ENCODE measurements at places on chromosomes 2 and 18. TPM values are rescaled to one million over a fixed set of nuclear protein-coding genes. Genes with fewer than 3 reads are reported as not detected.

DNA sequence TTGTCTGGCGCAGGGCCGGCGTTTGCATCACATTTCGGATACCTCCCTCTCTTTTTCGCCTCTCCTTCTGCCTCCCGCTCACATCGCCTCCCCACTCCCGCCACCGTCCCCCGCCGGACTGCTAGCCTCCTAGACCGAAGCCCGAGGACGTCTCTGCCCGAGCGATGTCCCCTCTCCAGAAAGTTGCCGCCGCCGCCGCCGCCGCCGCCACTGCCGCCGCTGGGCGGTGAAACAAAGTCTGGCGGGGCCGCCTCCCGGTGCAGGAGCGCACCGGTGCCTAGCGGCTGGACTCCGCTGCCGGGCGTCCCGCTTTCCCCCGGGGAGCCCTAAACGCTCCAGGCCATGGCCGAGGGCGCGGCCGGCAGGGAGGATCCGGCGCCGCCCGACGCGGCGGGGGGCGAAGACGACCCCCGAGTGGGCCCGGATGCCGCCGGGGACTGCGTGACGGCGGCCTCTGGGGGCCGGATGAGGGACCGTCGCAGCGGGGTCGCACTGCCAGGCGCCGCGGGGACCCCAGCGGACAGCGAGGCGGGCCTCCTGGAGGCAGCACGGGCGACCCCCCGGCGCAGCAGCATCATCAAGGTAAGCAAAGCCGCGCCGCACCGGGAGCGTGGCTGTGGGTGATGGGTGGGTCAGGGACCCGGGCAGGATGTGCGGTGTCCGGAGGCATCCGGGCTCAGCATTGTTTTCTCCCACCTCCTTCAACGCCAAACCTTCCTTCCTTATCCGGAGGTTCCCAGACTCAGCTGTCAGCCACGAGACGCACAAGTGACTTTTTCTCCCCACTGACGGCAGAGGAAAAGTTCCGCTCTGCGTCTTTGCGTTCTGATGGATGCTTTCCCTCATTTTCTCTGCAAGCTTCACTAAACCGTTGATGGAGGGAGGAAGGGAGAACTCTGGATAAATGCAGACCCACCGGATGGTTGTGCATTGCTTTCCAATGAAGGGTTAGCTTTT, 643 bp downstream of the PLCL1 start:
- peak; percentile 39 for DNase-seq

DNA sequence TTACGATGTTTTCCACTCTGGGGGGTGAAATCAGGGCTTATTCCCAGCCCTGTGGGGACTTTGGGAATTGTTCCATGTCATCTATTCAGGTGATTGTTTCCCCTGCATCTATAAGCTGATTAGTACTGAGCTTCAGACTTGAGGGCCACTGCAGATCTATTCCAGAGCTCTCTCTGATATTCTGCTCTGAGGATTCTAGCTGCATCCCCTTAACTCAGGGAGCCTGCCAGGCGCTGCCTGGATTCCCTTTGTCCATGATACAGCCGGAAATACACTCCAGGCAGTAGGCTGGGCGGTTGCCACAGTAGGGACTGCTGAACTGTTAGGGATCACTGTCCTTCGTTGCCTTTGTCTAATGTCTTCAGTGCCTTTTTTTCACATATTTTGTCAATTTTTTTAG, 31.3 kb downstream of the PTRHD1 start:
- DNase-seq, result no peak

Gene NRP2
- 11.2 TPM for total RNA-seq

DNA sequence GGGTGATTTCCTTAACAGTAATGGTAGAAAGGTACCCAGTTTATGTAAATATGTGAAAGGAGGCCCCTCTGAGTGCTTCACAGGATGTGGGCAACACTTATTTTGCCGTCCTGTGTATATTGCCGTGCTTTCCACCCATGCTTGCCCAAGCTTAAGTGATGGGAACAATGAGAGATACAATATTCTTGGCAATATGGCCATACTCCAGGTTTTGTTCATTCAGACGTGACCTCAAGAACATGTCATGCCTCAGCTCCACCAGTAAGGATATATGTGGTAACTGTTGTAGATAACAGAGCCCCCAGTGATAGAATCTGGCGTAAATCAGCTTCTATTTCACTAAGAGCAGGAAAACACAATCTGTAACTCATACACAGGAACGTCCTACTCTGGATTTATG, 318.7 kb downstream of the PTPRM start:
- no peak for DNase-seq

- DNase-seq, result no peak
These were observed 61.5 kb upstream of the ADAM23 start for GRCh38 chr2:206381881-206382280.

DNA sequence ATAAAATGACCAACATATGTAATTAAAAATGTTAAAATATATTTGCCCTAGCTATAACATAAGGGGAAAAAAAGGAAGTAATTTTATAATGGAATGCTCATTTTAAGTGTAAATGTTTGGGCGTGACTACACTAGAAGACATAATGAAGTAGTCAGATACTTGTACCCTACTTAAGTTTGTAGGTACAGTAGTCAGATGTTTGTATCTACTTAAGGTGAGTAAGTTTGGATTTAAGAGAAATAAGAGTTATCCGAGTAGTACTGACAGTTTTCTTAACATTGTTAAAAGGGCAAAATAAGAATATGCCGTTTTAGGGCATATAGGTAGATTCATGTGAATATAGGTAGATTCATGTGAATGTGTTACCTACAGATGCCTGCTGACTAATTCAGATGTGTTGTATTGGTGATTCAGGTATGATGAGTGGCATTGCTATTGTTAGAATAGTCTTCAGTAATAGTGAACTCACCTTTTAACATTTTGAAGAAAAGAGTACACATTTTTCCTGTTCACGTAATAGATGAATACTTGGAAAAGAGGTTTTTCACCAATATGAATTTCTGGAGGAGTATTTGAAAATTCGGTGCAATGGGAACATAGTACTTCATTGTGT, 14.9 kb downstream of the VAPA start:
- no peak for DNase-seq

GRCh38 chr2:103739186-103739585, 977.4 kb downstream of the TMEM182 start:
- DNase-seq, result no peak

Gene LGALSL
- 11.0 TPM for total RNA-seq

DNA sequence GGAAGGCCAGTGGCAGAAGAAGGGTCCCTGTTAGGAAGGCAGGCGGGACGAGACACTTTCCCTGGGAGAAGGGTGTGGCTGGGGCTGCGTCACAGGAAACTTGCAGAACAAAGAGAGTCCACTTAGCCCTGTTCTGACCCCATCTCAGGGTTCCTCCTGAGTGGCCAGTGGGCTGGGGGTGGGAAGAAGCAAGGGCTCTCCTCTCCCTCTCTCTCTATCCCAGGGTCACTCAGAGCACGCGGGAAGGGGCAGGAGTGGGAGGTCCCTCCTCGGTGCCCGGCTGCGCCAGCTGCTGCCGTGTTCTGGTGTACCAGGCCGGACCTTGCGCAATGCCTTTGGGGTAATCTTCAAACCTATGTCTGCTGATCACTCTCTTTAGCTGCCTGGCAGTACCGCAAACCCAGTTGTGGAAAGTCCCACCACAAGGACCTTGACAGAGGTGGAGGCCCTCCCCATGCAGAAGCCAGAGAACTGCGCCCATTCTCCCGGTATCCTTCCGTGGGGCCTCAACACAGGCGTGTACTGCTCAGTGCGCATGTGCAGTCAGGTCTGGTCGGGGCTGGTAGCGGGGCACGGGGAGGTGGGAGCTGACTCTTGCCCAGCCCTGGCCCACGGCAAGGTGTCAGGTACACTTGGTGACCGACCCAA, 47.8 kb upstream of the ST3GAL5 start:
- no peak for DNase-seq

DNA sequence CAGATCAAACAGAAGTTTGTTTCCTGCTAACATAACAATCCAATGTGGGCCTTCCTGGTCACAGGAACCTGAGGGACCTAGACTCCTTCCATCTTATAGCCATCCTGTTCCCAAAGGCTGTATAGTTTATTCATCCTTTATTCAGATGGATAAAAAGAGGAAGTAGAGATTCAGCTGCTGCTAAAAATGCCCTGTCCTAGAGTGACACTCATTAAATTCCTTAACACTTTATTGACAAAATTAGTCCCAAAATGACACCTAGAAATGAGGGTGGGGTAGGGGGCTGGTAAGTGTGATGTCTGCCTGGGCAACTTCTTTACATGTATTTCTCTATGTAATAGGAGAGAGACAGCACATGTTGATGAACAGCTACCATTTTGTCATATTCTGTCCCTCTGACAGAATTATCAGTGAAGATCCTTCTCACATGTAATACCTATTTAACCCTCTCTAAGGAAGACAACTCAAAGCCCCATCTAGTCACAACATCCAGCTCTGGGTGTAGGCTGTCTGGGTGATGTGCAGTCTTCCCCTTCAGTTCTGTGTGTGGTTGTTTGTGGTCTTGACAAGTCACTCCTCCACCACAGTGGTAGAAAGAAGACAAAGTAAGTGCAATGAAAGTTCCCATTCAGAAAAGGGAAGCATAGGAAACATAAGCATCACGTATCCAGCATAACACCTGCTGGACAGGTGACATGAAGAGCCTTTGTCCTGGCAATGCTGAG, 253.9 kb upstream of the CNTNAP5 start:
- DNase-seq, result no peak

Gene STPG4
- total RNA-seq, result not detected

DNA sequence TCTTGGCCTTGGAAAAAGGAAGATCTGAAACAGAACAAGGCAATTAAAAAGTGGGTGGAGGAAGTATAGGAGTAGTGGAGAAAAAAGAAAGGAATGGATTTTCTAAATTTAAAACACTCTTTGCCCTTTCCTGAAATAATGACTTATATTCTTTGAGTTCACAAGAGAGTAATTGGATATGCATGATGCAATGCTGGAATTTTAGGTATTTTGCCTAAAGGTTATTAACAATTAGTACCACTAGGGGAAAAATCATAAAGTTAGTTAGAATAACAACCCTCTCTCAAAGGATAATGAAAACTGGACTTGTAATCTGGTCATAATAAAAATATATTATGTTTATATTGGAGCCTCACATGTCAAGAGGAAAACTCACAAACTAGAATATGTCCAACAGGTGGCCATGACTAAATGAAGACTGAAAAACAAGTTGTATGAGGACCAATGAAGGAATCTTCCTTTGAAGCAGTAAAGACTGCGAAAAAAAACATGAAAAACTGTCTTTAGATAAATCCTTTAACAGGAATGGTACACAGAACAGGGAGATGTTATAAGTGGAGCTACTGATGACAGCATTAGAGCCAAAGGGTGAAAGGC, 281.8 kb downstream of the NCKAP5 start:
- DNase-seq, result no peak

- peak; percentile 96 for DNase-seq
These were observed 419.7 kb upstream of the TNP1 start for GRCh38 chr2:217279556-217279955.

DNA sequence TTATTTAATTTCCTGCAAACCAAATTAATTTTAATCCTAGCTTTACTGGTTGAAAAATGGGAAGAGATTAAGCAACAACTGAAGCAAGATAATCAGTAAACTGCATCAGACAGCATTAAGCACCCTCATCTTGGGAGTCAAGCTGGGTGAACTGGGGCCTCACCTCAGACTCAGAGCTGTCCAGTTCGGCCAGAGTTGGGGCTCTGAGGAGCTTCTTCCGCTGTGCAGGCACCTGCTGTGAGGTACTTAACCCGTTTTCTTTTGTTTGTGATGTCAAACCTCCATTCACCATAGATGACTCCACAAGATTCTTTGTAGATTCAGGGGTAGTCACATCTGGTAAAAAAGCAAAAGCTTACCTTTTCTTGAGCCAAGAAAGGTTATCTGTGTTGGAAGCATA, 71.8 kb downstream of the PRELID3A start:
- DNase-seq, result no peak

DNA sequence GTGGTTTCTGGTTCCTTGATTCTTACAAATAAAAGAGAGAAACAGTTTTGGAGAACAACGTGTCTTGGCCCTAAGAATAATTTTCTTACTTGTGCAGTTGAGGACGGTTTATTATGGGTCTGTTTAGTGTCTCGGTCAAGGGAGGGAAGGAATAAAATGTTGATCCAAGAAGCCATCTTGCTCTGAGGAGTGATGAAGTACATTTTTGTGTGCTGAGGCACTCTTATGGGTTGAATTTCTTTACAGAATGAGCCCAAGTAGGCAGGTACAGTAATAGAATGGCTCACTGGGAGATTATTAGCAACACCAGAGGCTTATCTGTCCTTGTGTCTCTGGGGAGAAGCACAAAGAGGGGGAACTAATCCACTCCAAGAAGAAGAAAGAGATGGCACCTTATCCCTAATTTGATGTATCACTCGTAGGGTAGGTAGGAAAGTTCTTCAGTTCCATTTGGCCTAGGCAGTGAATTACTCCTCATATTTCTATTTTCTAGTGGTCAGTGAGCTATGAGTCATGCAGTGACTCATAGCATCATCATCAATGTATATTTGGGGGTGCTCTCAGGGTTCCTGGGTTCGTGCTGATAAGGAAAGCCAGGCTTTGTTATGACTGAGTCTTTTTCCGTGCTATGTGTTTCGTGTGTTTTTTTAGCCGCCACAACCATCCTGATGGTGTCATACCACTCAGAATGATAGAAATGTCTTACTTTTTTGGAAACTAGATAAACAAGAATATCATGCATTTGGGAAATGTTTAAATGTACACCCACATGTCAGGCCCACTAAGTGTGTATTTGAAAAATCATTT, 250.1 kb upstream of the CTAGE1 start:
- peak; percentile 99 for DNase-seq

DNA sequence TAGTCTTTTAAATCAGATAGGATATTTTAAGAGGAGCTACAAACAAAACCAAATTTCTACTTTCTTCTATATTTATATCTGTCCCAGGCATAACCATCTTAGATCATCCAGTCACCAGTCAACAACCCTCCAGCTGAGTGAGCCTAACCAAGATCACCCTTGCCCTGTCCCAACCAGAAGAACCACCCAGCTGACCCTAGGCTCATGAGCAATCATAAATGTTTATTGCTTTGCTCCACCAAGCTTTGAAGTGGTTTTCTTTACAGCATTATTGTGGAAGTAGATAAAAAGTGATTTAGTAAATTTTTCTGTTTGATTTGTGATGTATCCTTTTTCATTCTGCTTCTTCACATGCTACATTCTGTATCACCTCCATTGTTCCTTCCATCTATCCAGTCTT, 167.2 kb upstream of the PIEZO2 start:
- DNase-seq, result no peak

Gene AFF3
- total RNA-seq, result not detected

GRCh38 chr18:48149020-48149685, 218.7 kb upstream of the SMAD2 start:
- no peak for DNase-seq

DNA sequence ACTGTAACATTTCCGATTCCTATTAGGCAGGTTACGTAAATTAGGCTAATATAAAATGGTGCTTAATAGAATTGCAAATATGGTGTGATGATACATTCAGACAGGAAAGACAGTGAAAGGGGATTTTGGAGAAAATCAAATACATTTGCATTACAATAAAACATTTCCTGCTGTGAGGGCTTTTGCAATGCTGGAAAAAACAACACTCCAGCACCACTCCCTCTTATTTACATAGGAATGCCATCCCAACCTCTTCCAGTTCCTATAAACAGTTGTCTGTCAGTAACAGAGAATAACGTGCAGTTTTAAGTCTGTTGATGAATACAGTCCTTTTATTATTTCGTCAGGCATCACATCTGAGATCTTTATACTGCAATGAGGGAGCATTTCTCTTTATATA, 298.8 kb upstream of the FANCL start:
- DNase-seq, result no peak

Gene SERPINB13
- not detected for total RNA-seq

Data from fibroblast of the aortic adventitia (primary cell).